Motor neuron (in vitro differentiated cells): ENCODE measurements at places on chromosomes 12 and 14. TPM values are rescaled to one million over a fixed set of nuclear protein-coding genes. Genes with fewer than 3 reads are reported as not detected.
A peak's percentile ranks its signal among the peaks of the same experiment; 100 is the strongest.

Gene SLC38A4
- total RNA-seq, result 33.4 and 71.1 TPM in 2 replicates

DNA sequence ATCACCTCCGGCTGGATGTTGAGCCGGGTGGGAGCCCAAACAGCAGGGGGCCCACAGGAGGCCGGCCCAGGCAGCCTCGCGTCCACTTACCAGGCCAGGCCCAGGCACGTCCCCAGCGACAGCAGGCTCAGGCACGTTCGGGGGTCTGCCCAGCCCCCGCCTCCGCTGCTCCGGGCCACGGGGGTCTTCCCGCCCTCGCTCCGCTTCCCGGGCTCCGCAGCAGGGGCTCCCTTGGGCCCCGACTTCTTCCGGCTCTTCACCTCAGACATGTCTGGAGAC lies 216 bp downstream of the IKBIP start:
- ATAC-seq, result peak; percentile 23

GRCh38 chr14:81855007-81855406 lies 321.4 kb upstream of the SEL1L start:
- ATAC-seq, result no peak

GRCh38 chr14:87971010-87971409 lies 22.0 kb downstream of the GALC start:
- no peak for ATAC-seq

DNA sequence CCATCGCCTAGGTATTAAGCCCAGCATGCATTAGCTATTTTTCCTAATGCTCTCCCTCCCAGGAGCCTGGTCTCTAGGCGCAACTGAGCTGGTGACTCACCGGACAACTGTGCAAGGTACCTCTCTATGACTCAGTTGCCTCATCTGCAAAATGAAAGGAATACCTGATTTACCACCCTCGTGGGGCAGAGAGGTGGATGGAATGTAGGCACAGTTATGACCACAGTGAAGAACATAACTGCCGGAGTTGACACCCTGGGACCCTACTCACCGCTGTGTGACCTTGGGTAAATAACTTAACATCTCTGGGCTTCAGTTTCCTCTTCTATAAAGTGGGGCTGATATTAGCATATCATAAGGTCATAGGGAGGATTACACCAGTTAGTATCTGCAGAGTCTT lies 22.6 kb downstream of the BCL11B start:
- no peak for ATAC-seq

- no peak for ATAC-seq
Observed at GRCh38 chr14:53929871-53930715, 26.5 kb downstream of the BMP4 start.

GRCh38 chr12:116540622-116541152 lies 18.5 kb upstream of the MAP1LC3B2 start:
- no peak for ATAC-seq

- ATAC-seq, result no peak
Observed at GRCh38 chr14:54582334-54582733, 15.4 kb downstream of the SAMD4A start.

Gene CMA1
- 8.3 and 9.7 TPM in 2 replicates for total RNA-seq

GRCh38 chr14:36901861-36902260 lies 240.2 kb downstream of the PAX9 start:
- ATAC-seq, result no peak

- peak; percentile 92 for ATAC-seq
Observed at GRCh38 chr12:124273630-124274029, 21.3 kb upstream of the RFLNA start.

Gene ATP5F1B
- total RNA-seq, result 764 and 828 TPM in 2 replicates

- ATAC-seq, result no peak
Observed at GRCh38 chr12:89800435-89800834, 91.8 kb upstream of the ATP2B1 start.

Gene NUP37
- 21.3 and 22.0 TPM in 2 replicates for total RNA-seq

Gene OAS2
- 0.33 and 0.39 TPM in 2 replicates for total RNA-seq

DNA sequence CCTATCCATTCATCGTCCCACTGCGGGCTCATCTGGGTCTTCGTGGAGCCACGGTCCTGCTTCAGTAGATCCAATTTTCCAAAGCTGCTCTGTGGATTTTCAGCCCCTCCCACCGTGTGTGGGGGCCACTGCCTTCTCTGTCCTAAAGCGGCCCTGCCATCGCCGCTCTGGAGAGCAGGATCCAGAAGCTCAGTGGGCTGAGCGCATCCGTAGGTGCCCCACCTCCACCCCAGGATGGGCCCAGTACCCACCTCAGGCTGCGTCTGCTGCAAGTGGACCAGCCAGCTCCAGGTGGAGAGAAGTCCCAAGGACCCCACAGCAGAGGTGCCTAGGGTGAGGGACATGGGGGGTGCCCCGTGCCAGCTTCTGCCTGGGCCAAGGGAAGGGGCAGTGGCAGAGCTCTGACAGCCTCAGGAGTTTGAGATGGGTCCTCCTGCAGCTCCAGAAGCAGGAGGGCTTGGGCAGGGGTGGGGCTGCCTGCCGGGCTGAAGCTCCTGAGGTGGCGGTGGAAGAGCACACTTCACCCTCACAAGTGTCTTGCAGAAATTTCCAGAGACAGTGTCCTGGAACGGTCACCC lies 148.1 kb upstream of the C14orf180 start:
- no peak for ATAC-seq

DNA sequence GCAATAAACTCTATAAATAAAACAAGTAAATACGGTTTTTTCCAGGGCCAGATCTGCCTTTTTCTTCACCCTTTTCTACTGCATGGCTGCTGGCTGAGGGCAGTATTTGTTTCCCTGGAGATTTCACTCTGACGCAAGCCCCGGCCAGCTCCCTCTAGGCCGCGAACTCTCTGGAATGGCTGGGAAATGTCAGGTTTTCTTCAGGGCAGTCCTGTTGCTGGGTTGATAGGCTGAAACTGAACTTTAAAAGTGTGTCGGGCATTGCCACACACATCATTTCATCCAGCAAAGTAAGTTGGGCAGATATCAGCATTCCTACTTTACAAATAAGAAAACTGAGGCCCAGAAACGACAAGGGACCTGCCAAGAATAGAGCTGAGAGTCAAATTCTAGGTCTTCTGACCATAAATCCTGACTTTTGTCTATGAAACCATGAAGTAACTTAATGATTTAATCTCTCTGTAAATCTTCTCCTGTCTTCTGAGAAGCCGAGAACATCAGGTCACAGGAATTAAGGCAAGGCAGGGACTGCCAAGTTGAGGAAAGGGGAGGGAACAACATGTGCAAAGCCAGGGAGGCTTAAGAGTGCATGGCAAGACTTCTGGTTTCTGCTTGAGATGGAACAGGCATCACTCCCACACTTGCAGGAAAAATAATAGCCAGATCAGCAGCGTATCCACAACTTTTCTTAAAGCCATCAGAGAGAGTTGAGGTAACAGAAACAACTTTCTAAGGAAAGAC lies 205.0 kb upstream of the CCDC196 start:
- no peak for ATAC-seq

Gene BAZ1A
- 13.2 and 13.3 TPM in 2 replicates for total RNA-seq

GRCh38 chr12:124463341-124463921 lies 104.0 kb downstream of the NCOR2 start:
- peak; percentile 74 for ATAC-seq

GRCh38 chr12:101694986-101695385 lies 2.5 kb upstream of the CHPT1 start:
- no peak for ATAC-seq

GRCh38 chr14:101819251-101819990 lies 57.9 kb downstream of the PPP2R5C start:
- no peak for ATAC-seq
